ENCODE measurements at places on chromosomes 5 and 9. TPM values are rescaled to one million over a fixed set of nuclear protein-coding genes. Genes with fewer than 3 reads are reported as not detected.

The B4GALT1 gene
- 39.0 TPM for polyA plus RNA-seq

The CCL21 gene
- 11.2 TPM for polyA plus RNA-seq

The LCNL1 gene
- 0.71 TPM for polyA plus RNA-seq

The FCN2 gene
- not detected for polyA plus RNA-seq

The PLPP1 gene
- 55.8 TPM for polyA plus RNA-seq

Measured in muscle of arm (tissue), 14 donors.